ENCODE measurements at places on chromosomes 2 and 18. TPM values are rescaled to one million over a fixed set of nuclear protein-coding genes. Genes with fewer than 3 reads are reported as not detected.

GRCh38 chr2:121480826-121481225 lies 49.9 kb upstream of the RNU4ATAC start:
- peak; percentile 84 for DNase-seq

DNA sequence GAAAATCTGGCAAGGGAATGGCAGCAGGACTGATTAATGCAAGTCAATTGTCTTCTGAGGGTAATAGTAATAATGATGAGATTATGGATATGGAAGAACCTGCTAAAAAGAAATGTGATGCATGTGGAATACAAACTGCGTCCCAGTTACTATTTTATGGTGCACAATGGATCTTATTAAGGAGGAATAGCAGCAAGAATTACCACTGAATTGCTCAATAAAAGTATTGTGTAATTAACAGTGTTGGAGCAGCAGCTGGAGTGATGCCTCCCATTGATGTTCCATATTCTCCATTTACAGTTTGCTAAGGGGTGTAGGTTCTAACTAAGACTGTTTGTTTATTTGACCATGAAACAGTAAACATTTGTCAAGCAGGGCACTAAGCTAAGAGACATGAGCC lies 167.9 kb downstream of the HRH4 start:
- no peak for DNase-seq

DNA sequence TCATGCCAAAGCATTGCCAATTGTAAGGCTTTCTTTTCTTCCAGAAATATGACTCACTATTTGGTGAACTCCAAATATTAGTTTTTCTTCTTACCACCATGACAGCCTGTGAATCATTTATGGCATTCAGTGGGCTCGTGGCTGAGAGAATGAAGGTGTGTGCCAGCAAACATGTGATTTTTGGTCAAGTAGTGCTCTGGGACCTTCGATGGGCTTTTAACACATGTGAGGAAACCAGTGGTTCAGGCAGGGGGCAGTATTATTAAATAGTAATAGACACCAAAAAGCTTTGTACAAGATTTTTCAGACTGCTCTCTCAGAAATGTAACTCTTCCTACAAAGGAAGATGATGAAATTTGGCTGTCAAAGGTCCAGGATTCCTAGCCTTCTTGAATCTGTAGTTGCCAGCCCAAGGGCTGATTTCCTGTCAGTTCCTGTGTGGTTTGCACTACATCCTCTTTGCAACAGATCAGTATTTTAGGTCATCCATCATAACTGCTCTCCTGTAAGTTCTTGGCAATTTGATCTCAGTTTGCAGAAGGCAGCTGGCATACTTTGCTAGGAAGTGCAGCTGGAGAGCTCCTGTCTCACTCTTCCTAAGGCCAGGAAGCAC lies 64.3 kb downstream of the BABAM2 start:
- peak; percentile 96 for DNase-seq

Gene CHMP1B
- 118 TPM for total RNA-seq

Gene COBLL1
- total RNA-seq, result 11.6 TPM
